Thoracic aorta endothelial cell (primary cell): ENCODE measurements at places on chromosomes 12 and 14. TPM values are rescaled to one million over a fixed set of nuclear protein-coding genes. Genes with fewer than 3 reads are reported as not detected.

DTX1 gene
- total RNA-seq = not detected in 2 replicates

KRT86 gene
- total RNA-seq = 0.13 TPM in 1 of 2 replicates, not detected in the other

GPR68 gene
- total RNA-seq = 0.36 and 0.40 TPM in 2 replicates

ANKRD33 gene
- total RNA-seq = 0.27 and 0.86 TPM in 2 replicates

TEX22 gene
- 0.14 and 0.27 TPM in 2 replicates for total RNA-seq
